ENCODE measurements at places on chromosomes 6 and 20.
A peak's percentile ranks its signal among the peaks of the same experiment; 100 is the strongest.

- DNase-seq = no peak
These were observed 13.7 kb downstream of the PHF3 start for GRCh38 chr6:63649269-63649668.

DNA sequence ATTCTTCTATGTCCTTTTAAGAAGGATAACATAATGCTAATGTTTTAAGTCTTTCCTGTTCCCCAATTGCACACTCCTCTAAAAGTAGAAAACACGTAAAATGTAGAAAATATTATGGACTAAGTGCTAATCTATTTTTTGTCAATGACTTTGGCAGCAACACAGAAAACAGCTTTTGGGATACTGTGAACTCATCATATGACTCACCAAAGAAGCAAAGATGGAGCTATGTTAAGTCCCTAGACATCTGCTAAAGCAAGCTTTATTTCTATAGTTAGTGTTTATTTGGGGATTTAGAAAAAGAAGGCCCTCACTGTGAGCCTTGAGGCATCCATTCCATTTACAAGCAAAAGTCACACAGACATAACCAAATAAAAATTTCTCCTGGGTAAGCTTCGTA is 23.0 kb downstream of the OPN5 start:
- DNase-seq = no peak

- no peak for DNase-seq
These were observed 610 bp downstream of the PSORS1C1 start for GRCh38 chr6:31114970-31115849.

DNA sequence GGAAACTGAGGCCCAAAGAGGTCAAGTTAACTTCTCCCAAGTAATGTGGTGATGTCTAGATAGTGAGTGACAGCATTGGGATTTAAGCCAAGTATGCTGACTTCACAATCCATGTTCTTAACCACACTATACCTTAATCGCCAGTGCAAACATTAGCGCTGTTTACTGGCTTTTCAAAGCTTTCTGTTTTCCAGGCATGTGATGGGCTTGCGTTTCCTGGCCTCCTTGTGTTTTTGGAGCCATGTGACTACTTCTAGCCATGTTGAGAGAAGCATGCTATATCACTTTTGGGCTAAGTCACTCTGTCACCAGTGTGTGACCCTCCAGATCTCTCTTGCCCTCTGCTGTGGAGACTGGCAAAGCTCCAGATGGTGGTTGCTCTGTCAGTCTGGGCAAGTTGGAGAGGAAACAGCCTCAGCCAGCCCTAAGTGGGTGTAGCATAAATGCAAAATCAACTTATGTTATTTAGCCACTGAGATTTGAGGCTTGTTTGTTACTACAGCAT is 76.9 kb downstream of the ANKRD6 start:
- no peak for DNase-seq

DNA sequence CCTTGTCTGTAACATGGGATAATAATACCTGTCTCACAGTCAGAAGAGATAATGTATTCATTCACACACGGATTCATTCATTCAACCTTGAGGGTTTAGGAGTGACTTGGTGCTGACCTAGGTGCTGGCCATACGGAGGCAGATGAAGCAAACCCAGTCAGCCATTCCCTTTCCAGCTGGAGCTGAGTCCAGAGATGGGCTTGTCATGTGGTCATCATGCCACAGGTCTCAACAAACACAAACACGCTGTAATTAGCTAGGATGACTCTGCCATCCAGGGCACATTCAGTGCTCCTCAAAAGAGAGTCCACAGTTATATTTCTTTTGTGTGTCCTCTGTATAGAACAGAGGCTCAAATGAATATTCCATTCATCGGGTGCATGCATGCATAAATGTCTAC is 19.5 kb upstream of the PRELID3B start:
- no peak for DNase-seq

GRCh38 chr6:26570027-26570809 is 26.5 kb upstream of the ABT1 start:
- no peak for DNase-seq

DNA sequence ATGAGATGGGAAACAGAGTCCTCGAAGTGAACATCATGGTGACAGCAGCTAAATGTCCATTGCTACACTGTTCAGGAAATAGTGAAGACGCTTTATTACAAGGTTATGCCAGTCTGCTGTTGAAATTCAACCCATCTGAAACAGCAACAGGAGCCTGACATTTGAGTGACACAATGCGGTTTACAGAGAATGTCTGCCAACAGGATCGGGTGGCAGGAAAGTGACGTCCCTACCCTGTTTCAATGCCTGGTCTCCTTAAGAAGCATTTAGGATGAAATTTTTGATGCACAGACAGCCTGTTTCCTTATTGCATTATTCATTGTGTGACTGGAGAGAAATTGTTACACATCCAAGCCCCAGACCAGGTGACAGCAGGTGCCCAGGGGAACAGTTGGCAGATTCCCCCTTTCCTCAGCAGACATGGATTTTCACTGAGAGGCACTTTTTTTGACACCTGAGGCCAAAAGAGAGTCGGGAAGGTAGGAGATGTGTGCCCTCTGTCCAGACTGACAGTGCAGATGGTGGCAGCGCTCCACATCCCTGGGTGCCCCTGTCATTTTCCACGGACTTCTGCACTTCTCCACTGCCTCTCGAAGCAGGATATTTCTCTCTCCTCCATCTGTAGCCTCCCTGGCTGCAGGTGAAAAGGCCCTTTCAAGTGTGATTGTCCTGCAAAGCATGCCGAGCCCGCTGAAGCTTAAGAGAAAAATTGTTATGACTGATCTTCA is 87.9 kb downstream of the BFSP1 start:
- no peak for DNase-seq

DNA sequence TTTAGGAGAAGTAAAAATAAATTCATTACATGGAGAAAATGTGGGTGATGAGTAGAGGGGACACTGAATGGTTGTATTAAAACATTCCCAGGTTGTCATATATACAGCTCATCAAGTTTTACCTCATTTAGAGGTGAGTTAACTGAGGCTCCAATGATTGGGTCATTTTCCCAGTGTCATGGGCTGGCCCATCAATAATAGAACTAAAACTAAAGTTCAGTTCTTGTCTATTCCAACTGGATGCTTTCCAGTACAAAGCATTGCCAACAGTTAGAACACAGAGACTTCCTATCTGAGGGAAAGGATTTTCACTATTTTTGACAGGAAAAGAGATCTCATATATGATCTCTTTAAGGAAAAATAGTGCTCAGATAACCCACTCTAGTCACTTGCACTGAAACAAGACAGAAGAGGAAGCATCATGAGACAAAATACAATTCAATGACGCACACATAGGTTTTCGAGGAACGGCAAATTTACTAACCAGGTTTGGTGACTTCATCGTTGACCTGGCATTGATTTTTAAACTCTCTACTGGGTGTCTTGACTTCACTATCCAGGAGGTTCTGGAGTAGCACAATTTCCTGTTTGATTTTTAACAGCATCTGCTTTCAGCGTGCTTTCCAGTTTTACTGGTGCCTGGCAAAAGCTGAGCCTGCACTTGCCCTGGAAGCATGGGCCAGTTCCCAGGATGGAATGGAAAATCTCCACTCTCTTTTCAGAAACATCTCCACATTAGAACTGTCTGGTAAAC is 195.5 kb upstream of the FBXL4 start:
- DNase-seq = no peak

GRCh38 chr20:17287998-17288397 is 61.2 kb downstream of the PCSK2 start:
- DNase-seq = no peak

DNA sequence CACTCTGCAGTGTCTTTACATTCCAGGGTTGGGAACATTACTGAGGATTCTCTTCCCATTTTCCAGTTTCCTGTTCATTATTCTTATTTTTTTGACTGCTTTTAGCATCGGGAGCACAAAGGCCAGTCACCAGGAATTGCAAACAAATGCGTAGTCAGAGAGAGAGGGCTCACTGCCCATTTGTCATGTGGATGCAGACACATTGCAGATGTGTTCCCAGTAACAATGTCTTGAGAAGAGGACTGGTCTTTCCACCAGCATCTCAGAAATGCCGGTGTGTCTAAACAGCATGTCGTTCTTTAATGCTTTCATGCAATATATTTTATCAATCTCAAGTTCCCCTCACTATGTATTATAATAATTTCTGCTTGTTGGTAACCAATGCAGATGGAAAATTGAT is 952 bp upstream of the TAAR6 start:
- no peak for DNase-seq

- DNase-seq = no peak
These were observed 75.8 kb downstream of the NRN1 start for GRCh38 chr6:5930968-5931367.

- DNase-seq = no peak
These were observed 18.9 kb downstream of the SCGN start for GRCh38 chr6:25670793-25671513.

GRCh38 chr6:113632220-113632864 is 224.8 kb upstream of the MARCKS start:
- DNase-seq = no peak

DNA sequence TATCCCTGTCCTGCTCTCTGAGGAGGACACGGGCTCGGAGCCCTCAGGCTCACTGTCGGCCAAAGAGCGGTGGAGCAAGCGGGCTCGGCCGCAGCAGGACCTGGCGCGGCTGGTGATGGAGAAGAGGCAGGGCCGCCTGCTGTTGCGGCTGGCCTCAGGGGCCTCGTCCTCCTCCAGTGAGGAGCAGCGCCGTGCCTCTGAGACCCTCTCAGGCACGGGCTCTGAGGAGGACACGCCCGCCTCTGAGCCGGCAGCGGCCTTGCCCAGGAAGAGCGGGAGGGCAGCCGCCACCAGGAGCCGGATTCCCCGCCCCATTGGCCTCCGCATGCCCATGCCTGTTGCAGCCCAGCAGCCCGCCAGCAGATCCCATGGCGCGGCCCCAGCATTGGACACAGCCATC is 14.2 kb upstream of the SLC22A7 start:
- DNase-seq = no peak

DNA sequence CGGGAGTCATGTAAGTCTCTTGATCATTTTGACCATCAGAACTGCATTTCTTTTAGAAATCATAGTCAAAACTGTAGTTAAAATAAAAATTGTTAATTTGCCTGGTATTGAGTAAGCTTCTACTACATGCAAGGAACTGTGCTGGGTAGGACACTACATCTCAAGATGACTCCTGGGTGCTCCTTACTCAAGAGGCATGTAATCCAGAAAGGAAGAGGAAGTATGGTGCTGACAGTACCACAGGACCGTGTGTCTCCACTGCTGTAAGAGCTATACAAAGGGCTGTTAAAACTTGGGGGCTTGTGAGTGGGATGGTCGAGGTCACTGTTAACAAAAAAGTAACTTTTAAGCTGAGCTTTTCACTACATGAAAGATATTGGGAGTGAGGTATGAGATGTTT is 508.3 kb upstream of the SOX4 start:
- no peak for DNase-seq

GRCh38 chr6:43037197-43037596 is 15.8 kb downstream of the RRP36 start:
- no peak for DNase-seq

- DNase-seq = no peak
These were observed 52.2 kb upstream of the DTNBP1 start for GRCh38 chr6:15715060-15715459.

DNA sequence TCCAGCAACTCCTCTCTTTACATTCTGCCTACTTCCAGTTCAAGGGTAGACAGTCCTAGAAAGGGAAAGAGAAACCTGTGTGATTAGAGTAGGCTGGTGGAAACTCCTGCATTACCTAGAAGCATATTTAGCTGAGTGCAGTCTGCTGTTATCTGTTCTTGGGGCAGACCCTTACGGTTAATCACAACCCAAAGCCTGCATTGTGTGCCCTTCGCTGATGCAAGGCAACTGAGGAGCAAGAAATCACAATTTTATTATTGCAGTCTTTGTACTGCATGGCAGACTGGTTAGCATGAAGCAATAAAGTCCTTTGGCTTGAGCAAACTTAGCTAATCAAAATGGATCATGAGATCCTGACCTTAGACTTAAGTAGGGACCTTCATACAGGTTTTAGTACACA is 1.5 kb upstream of the GOPC start:
- no peak for DNase-seq

DNA sequence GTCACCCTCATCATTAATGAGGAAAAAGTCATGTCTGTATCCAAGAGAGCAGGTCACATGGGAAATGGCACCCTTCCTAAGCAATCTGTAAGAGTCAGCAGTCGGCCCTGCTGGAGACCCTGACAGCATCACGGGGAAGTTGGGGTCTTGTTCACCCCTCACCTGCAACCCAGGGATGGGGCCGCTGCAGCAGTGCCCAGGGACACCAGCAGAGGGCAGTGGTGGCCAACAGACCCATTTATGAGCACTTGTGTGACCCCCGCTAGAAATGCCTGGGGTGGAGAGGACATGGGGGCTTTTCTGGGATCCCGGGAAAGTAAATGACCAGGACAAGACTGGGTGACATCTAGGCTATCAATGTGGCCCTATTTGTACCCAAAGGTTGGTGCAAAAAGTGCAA is 35.9 kb downstream of the ANKRD60 start:
- peak; percentile 19 for DNase-seq

- DNase-seq = no peak
These were observed 3.0 kb upstream of the SFTA2 start for GRCh38 chr6:30935018-30935417.

DNA sequence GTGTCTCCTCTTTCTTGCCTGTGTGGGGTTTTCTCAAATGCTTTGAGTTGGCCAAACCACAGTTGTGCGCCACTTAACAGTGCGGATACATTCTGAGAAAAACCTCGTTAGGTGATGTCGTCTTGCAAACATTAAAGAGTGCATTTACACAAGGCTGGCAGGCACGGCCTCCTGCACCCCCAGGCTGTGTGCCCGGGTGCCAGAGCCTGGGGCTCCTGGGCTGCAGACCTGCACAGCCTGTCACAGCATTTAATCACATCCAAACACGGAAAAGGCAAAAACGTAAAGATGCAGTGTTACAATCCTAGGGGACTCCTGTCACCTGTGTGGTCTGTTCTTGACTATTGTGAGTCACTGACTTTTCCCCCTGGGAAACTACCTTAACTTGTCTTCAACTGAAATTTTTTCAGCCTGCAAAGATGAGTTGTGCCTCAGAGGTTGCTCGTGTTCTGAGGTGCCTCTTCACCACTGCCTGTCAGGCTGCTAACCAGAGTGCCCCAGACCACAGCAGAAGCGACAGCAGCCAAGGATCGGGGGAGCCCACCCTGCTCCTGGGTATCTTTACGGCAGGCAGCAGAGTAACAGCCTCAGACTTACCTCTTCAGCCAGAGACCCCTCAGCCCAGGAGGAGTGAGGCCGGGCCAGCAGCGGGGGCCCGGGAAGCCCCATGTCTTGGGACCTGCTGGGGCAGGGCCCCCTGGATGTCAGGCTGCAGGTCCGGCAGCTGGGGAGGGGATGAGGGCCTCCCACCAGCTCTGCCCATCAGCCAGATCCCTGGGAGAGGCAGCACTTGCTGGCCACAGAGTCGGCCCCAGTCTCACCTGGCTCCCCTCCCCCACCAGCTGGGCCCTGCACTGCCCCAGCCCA is 683 bp upstream of the C20orf204 start:
- no peak for DNase-seq

GRCh38 chr6:105501246-105501645 is 98.4 kb upstream of the PREP start:
- DNase-seq = no peak

GRCh38 chr6:14735956-14736486 is 509.8 kb upstream of the JARID2 start:
- no peak for DNase-seq

Data from effector CD8-positive, alpha-beta T cell (primary cell).